ENCODE measurements at places on chromosomes 13 and 19.
A peak's percentile ranks its signal among the peaks of the same experiment; 100 is the strongest.

DNA sequence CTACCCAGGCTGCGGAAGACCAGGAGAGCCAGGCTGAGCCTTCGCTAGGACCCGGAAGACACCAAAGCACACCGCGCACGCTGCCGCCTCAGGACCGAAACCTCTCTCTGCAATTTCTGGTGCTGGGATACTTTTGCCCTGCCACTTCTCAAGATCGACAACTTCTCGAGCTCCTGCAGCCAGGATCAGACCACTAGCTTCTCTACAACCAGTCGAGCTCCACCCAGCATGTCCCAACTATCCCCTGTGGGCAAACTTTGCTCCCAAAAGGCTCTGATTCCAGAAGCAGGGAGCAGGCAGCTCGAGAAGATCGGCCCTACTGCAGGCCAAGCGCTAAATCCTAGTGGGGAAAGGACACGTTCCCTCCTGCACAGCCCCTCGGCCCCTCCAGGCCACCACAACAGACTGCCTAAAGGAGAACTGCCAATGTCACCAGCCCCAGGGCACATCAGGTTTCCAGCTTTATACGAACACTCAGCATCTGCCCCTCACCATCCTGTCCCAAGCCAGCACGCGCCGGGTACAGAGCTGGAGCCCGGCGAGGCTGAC lies 979 bp downstream of the AKAP8 start:
- peak; percentile 26 for DNase-seq

DNA sequence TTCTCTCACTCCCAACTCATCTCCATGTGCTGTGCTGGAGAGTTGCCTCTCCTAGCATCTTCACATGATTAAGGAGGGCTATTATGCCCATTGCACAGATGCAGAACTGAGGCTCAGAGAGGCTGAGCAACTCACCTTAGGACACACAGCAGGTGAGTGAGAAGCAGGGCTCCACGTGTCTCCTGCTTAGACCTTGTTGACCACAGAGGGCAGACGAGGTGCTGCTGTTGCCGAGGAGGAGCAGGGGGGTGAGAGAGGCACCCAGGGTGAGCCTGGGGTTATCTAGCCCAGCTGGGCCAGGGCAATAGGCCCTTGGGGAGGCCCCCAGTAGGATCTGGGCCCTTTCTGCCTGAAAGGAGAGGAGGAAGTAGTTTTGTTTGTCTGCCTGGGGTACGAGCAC lies 2.4 kb upstream of the HSH2D start:
- DNase-seq: no peak

GRCh38 chr19:42140125-42140754 lies 8.0 kb upstream of the POU2F2 start:
- no peak for DNase-seq

DNA sequence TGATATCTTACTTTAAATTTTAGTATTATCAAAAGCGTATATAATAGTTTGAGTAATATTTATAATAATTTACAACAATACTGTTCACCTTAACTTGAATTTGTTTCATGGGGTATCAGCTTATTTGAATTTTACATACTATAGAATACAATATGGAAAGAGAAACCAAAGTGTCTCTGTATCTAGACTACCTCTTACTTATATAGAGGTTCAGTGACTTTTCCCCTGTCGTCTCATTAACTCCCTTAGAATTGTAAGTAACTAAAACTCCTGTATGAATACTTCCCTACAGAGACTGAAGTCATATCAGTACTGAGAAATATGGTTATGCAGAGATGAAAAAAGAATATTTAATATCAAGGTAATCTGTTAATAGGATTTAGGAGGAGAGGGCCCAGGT lies 26.8 kb downstream of the COG6 start:
- no peak for DNase-seq

DNA sequence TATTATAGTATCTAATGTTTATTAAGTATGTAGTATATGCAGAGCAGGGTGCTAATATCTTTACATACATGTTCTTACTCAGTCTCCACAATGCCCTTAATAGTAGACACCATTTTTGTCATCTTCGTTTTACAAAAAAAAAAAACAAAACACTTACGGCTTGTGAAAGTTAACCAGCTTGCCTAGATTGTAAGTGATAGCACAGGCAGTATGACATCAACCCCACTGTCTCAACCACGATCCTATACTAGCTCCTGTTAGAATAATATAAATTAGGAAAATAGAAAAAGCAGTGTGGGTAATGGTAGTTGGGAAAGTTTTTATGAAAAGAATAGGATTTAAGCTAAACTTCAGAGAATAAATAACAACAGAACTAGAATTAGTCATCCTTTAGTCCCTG lies 34.3 kb downstream of the MICU2 start:
- no peak for DNase-seq

DNA sequence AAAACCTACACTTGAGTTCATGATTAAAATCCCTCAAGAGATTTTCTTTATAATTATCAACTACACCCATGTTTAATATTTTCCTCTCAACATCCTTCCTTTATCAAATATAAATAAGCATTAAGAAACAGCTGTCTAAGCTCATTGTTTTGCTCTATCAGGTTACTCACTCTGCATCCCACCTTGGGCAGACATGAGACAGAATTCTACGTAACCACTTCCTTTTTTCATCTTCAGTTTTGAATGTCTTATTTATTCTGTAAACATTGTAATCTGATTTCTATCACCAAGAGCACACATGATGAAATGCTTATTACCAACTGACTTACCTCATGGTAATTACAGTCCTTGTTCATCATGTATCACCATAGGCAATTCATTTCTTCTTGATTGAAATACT lies 1256.6 kb upstream of the ATXN8OS start:
- DNase-seq: no peak

DNA sequence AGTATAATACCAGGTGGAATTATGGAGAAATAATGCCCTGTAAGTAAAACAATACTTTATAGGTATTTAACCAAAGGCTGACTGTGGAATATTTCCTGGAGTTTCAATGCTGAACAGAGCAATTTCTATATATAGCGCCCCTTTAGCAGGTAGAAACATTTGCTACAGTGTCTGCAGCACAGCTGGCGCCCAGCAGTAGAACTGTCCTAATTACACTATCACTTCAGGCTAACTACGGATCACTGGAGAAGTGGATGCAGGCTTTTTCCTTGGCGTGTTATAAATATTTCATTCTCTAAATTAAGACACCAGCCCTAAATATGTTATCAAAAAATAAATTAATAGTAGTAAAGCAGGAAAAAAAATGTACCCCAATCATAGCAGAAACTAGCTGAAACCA lies 3.1 kb downstream of the SHISA2 start:
- no peak for DNase-seq

- DNase-seq: no peak
Observed at GRCh38 chr13:96781141-96781540, 213.1 kb downstream of the OXGR1 start.

DNA sequence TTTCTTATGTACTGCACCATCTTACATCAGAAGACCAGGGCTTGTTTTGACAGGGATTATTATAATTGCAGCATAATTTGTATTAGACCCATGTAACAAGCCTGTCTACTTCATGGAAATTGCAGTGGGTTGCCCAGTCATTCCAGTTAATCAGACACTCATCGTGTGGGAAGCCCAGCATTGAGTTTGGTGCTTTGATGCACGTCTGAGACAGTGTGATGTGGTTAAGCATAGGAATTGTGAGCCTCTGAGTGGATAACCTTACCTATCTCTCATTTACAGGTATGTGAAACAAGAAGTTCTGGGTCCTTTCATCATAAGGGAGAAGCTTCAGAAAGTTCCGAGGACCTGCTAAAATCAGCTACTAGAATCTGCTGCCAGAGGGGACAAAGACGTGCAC lies 12.8 kb downstream of the RGCC start:
- no peak for DNase-seq

DNA sequence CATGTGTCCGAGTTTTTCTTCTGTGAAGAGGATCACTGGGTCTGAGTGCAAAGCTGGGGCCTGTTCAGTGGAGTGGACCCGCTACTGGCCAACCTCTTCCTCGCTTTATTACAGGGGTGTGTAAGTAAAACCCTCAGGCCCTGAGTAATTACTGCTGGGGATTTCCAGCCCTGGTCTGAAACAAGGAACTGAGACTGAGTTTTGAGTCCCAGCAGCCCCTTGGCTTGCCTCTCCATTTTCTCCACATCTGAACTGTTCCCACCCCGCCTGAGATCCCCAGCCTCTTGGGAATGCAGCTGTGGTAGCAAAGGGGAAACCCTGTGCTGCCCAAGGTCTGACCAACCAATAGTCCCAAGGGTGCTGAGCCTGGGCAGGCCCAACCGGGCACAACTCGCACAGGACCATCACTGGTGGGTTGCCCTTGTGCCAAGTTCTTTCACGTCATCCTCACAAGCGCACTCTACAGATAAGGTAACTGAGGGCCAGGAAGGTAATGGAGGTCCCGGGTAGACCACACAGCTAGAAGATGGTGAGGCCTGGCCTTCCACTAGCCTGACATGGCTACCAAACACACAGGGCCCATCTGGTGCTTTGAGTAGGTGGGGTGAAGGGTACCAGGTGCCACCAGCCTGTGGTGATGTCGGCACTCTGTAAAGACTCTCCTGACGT lies 13.7 kb upstream of the SLC35E1 start:
- DNase-seq: no peak

GRCh38 chr19:378706-379105 lies 30.2 kb downstream of the C2CD4C start:
- DNase-seq: no peak

DNA sequence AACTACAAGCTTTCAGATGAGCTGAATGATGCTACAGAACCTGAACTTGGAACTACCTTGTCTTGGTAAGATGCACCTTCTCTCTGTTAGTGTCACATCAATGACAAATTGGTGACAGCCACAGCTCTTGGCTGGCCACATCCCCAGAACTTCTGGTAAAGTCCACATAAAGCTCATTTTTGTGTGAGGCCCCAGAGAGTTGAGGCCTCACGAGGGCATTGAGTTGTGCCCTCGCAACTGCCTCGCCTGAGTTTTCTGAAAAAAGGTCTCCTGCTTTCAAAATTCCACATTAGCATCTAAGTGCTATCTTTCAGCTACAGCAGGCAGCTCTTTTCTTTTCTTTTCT lies 42.6 kb downstream of the MRPL57 start:
- no peak for DNase-seq

GRCh38 chr13:73696271-73696670 lies 437.9 kb downstream of the KLF12 start:
- no peak for DNase-seq

GRCh38 chr19:43525836-43526771 lies 897 bp downstream of the ETHE1 start:
- DNase-seq: no peak

DNA sequence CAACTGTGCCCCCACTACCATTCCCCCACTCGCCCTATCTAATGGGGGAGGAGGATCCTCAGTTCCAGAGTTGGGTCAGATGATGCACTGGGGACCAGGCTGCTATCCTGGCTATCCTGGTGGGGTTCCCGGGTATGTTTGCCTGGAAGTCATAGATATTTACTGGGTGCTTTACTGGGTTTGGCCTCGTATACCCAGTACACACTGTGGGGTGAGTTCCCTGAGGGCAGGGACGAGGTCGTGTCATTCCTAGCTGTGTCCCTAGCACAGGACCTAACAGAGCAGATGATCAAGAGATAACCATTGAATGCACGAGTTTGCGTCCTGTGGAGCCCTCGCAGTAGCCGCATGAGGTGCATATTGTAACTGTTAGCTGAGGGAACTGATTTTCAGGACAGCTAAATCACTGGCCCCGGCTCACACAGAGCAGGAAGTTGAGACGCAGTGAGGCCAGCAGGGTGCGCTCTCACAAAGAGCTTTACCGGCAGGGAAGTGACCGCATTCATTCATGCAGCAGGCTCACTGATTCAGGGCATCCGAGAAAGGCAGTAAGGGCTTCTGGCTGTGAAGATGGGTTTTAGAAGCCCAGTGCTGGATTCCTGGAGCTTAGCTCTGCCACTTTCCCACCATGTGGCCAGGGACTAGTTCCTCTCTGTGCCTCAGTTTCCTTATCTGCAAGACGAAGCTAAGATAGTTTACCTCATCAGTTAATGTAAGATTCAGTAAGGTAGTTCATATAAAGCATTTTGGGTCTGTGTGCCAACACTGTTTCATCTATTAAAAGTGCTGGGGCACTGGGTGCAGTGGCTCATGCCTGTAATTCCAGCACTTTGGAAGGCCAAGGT lies 6.0 kb downstream of the RUVBL2 start:
- DNase-seq: peak; percentile 49

GRCh38 chr19:17953869-17954268 lies 13.0 kb upstream of the KCNN1 start:
- no peak for DNase-seq

DNA sequence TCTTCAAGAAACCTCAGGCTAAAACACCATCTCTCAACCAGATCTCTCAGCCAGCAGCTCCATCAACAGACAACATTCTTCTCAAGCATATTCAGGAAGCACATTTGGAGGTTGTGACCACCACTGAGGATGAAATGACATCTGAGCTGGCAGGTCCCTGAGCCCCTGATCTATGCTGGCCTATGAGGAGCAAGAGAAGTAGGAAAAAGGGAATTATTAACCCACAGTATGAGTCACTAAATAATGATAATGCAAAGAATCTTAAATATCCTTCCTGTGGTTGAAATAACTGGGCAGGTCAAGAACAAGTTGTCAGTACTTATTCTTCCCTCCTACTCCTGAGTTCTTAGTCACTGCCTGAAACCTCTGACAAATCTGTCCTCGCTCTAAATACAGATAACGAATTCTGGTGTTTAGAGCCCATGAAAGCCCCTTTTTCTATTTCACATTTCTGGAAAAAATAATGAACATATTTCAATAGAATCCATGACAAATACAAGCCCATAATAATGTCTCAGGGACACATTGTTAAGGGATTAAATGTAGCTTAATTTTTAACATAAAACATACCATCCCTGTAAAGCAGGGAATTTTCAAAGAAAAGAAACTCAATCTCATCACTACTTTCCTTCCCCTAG lies 225.8 kb upstream of the IRS2 start:
- no peak for DNase-seq

DNA sequence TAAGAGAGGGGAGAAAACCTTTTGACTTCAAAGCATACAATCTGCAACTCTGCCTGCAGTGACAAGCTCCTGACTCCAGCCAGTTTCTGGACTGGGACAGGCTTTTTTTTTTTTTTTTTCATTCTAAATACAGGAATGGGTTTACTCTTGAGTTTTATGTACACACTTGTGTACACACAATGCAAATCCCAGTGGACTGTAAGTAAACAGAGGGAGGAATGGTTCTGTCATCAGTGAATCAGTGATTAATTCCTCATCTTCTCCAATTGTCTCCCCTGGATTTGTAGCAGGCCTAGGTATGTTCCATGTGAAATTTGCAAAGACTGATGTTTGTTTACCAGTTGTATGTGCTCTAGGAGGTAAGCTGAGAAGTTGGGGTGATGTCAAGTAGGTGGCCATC lies 184.8 kb downstream of the SHISA2 start:
- DNase-seq: no peak

DNA sequence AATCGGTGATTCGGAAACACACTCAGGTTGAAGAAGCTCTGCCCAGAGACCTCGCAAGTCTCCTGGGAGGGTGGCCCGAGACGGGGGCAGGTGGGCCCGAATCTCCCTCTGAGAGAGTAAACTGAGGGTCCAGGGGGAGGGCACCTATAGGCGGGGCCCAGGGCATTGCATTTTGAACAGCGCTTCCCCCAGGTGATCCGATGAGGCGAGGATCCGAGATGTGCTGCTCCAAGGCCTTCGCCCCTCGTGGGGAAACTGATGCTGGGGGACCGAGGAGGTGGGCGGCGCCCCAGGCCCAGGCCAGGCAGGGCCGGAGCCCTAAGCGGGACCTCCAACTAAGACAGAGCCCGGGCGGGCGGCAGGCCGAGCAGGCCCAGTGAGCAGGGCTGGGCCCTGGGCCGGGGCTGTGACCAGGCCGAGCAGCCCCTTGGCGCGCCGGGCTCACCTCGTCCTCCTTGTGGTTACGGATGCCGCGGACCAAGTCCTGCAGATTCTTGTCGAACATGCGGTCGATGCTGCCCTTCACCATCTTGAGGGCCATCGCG lies 500 bp downstream of the AP3D1 start:
- no peak for DNase-seq

Data from stimulated activated CD4-positive, alpha-beta T cell treated with anti-CD3 and anti-CD28 coated beads, Interleukin-15, amount 100 ng/mL, for 1 hour (primary cell).